Activated CD4-positive, alpha-beta T cell treated with anti-CD3 and anti-CD28 coated beads for 48 hours (primary cell): ENCODE measurements at places on chromosomes 1 and 21.

DNA sequence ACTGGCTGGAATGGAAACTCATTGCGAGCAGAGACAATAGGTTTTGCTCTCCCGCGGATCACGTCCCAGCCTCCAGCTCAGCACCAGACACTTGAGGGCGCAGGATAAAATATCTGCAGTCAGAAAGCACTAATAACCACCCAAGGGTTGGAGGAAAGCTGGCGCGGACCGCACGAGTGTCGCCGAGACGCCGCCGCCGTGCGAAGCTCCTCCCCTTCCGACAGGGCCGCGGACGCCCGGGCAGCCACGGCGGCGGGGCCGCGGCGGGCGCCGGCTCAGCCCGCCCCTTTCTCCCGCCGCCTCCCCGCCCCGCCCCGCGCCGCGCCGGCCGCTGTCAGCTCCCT lies at the start of gene CMPK1:
TSS of gene CMPK1 (plus strand) at position 213 of the 344 bp plus-strand sequence. CDS start 156 bp downstream, outside the sequence.
- peak; percentile 84 for DNase-seq

DNA sequence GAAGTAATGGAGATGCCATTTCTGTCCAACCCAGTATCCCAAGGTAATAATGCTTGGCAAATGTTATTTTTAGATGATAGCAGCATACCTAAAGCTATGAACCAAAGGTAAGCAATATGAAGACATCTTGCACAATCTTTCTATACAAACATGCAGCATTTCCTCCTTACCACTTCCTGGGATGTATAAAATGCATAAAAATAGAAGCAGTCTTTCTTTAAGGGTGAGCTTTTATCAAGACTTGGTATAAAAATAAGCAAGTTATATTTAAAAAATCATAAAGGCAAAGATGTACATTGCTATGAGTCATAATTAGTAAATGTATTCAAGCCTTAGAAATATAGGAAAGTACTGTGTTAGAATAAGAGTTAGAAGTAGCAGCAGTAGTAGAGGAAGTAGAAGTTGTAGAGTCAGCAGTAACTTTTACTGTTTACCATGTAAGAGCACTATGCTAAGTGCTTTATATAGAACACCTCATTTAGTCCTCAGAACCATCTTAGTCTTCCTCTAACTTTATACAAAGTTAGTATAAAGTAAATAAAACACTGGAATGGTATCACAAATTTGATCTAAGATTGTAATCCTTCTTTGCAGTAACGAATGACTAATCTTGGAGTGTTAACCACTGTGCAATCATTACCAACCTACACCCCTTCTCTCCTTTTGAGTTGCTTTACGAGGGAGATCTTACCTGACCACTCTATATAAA lies 371.3 kb downstream of the VAV3 start:
- DNase-seq = no peak

GRCh38 chr1:228089519-228090380 lies 7.2 kb downstream of the ARF1 start:
- DNase-seq = no peak

DNA sequence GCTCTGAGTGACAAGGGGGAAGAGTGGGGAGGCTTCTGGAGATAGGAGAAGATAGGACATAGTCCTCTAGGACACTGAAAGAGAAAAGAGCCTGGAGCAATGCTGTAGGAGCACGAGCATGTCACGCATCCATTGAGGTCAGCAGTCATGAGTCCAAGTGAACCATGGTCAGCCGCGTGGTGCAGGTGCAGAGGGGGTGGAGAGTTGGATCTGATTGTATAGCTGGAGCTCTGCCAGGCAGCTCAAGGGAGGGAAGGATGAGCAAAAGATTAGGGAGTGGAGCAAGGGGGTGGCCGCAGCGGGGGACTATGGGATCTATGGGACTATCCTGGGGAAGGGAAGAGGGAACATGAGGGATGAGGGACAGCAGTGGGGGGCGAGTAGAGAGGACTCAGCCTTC lies 14.0 kb downstream of the PADI1 start:
- no peak for DNase-seq

- no peak for DNase-seq
Observed at GRCh38 chr21:22356663-22357062, 1358.5 kb downstream of the NCAM2 start.

DNA sequence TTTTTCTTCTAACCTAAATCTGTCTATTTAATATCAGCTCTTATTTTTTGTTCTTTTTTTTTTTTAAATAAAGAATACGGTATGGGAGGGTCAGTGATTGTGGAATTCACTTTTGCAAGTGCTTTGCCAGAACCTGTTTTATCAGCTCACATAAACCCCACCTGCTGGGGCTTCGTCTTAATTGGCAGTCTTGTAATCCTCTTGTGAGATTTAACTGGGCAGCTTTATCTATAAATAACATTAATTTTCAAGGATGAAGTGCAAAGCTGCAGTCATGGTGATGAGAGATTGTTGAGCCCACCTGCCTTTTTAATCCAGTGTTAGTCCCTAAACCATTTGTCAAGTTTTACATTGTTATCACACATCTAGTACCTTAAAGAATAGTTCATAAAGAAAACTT lies 18.2 kb upstream of the PDC start:
- DNase-seq = no peak

DNA sequence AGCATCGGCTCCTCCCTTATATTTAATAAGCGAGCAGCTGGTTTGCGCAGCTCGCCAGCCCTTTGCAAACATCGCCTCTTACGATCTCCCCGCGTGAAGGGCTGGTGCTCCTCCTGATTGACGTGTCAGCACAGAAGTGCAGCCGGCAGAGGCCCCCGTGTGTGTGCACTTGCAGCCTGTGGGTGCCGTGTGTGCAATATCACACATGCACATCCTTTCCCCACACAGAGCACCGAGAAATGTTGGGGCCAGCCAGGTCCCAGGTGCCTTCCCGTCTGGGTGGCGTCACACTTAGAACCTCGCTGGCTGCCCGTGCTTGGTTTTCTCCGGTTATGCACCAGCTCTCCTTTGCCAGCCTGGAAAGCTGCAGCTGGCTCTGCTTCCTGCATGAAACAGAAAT lies 126.6 kb upstream of the AJAP1 start:
- DNase-seq = no peak
